Hypothalamus (tissue), 51 donors: ENCODE measurements at places on chromosomes 4 and X.

GRCh38 chrX:155767051-155767875, 113.9 kb upstream of the VAMP7 start:
- DNase-seq, result no peak

GRCh38 chr4:81449015-81449414, 22.7 kb downstream of the RASGEF1B start:
- no peak for DNase-seq

DNA sequence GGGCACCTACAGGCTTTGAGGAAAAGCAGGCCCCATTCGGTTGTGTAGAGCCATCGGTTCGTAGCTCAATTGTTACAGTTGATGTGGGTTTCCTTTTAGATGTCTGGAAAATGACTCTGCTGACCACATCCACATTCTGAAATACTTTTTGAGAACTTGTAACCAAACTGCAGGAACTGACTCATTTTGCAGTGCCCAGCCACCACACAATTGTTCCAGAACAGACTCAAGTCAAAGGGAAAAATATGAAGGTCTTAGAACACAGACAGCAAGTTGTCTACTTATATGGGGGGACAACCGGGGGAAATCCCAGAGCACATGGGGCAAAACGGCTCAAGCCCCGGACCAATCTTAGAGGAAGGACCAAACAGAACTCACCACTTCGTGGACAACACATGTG, 557.6 kb upstream of the DIPK2B start:
- DNase-seq, result no peak

- no peak for DNase-seq
Observed at GRCh38 chrX:85017721-85018120, 14.0 kb downstream of the APOOL start.

DNA sequence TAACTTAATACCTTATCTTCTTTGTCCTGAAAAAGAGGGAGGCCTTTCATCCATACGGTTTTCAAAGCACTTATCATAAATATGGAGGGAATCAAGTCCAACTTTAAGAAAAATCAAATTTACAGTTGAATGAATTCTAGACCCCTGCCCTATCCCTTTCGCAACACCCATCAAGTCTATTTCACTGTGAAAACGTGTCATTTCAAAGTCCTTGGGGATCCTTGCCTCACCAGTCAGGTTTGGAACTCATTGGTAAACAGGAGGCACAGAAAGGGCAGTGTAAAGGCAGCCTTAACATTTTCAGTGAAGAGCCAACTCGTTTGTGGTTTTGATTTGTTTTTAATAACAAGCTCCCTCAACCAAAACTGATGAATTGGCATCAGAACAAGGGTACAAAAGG, 66.5 kb downstream of the AMOT start:
- DNase-seq, result no peak

- no peak for DNase-seq
Observed at GRCh38 chr4:10613926-10614478, 70.6 kb downstream of the CLNK start.

GRCh38 chr4:38140643-38141203, 180.5 kb downstream of the PTTG2 start:
- no peak for DNase-seq

DNA sequence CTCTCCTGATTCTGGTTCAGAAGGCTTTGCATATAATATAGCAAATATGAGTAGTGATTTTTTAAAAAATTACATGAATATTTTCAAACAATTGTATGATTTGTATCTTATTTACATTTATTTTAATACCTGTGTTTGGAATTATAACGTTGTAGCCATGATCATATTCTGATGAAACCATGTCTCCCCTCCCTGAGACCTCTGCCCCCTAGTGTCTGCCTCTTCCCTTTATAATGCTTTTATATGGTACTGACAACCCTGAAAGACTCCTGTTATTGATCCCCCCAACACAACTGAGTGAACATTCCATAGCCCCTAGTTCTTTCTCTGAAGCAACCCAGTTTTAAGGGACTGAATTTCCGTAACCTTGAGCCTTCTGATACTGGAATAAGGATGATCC, 187.4 kb downstream of the SOX3 start:
- DNase-seq, result no peak

DNA sequence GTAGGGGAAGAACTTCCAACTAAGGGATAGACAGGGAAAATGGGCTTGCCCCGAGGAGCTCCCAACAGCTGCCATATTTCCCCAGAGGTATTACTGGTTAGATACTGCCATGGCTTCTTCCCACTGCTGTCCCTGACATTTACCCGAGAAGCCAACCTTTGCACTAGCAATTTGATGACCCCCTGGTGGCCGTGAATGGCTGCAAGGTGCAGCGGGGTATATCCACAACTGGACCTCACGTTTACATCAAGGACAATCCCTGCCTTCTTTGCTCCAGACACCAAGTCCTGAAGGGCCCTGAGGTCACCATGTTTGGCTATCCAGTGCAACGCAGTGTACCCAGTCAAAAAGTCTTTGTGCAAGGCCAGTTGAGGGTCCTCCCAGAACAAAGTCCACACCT, 2.3 kb downstream of the SOWAHB start:
- DNase-seq, result no peak

GRCh38 chr4:159303435-159303834, 200.6 kb downstream of the RAPGEF2 start:
- DNase-seq, result no peak

DNA sequence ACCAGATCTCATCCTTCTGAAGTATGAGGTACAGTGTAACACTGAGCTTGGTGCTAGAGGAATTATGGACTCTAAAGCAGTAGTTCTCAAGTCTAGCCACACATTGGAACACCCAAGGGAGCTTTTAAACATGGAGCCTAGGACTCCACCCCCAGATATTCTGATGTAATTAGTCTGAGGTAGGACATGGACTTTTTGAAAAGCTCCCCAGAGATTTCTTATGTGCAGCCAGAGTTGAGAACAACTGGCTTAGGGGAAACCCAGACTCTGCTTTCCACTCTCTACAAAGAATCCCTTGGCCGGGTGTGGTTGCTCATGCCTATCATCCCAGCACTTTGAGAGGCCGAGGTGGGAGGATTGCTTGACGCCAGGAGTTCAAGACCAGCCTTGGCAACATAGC, 11.6 kb upstream of the GDPD2 start:
- DNase-seq, result no peak

DNA sequence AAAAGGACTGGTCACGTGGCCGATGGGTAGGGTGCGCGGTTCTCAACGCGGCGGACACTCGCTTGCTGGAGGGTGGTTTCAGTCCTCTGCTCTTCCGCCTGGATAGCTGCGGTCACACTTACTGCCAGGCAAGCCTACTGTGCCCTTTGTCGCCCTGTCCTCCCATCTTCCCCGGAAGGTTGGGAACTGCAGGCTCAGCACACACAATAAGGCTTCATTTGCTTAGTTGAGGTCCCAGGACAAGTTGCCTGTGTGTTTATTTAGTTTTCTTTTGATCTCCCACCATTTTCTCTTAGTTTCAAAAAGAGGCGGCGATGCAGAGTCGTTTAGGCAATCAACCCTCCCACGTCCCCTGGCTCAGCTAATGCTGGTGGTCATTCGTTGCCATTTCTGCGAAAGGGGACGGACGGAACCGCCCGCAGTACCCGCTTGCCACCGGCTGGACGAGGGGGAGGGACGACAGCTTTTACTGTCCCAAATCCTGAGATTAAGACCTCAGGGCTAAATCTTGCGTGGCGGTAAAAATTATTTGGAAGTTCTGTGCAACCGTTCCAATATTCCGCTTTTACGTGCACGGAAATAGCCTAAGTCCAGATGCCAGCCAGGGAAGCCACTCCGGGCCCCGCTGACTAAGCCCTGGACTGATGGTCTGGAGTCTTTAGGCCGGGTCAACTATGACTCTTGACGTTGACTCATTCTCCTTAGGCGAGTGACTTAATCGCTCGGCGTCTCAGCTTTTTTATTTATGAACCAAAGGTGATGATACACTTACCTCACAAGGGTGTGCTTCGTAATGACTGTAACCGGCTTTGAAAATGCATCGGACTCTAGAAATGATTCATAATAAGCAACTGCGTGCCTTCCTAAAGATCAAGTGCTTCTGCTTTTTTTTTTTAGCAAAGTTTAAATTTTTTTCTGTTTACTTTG, 671 bp upstream of the EIF4E start:
- peak; percentile 84 for DNase-seq

DNA sequence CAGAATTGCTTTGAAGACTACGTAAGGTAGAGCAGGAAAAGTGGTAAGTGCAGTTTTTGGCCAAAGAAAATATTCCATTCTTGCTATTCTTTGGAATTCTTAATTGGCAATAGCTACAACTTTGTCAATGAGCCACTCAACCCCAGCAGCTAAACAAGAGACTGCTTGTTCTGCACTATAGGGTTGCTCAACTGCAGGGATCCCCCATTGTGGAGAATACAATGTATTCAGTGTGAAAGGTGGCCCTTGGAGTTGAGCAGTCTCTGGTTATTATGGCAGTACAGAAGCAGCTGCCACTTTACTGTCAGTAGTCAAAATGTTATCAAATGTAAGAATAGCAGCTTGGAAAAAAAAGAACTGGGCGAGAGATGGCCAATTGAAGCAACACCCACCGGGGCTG, 808.7 kb downstream of the CENPC start:
- no peak for DNase-seq

DNA sequence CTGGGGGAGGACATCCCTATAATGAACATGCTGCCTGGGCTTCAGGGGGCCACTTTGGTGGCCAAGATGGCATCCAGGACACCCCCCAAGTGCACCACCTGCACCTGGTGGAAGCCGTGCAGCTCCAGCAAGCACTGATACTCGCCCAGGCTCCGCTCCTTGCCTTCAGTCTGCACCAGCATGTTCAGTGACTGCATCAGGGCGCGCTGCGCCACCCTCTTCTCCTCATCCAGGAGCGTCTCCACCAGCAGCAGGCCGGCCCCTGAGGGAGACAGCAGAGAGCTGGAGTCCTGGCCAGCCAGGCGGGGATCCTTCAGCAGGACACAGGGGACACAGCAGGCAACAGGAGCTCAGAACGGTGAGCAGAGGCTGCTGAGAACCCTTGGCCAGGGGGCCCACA, 11.3 kb upstream of the SLC25A6 start:
- no peak for DNase-seq

- DNase-seq, result no peak
Observed at GRCh38 chr4:42008011-42008786, 17.9 kb downstream of the SLC30A9 start.

DNA sequence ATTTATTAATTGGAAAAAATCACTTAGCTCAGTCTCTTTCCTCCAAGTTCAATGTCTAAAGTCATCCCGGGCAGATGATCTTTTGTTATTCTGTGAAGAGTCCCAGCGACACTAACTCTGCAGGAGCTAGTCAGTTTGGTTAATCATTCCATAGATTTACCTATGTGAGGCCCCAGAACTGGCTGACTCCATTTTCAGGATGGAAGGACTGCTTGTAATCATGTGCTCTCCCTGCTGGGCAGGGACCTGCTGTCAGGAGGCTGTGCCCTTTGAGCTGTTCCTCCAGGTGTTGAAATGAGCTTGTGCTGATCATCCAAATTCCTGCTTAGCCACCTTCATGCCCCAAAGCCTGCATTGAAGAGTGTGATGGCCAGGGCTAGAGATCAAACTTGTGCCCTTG, 169.8 kb downstream of the NHS start:
- DNase-seq, result no peak

- no peak for DNase-seq
Observed at GRCh38 chr4:14076776-14077175, 449.3 kb upstream of the BOD1L1 start.
